Endothelial cell of coronary artery (primary cell): ENCODE measurements at places on chromosomes 5 and 9. TPM values are rescaled to one million over a fixed set of nuclear protein-coding genes. Genes with fewer than 3 reads are reported as not detected.

Gene ADAMTSL2
- 0.75 TPM in 1 of 2 replicates, not detected in the other for total RNA-seq

Gene MEGF10
- total RNA-seq: 0.09 and 0.36 TPM in 2 replicates

Gene SPATA31A7
- total RNA-seq: not detected in 2 replicates

Gene NEURL1B
- 0.36 and 0.94 TPM in 2 replicates for total RNA-seq

Gene PPP3R2
- total RNA-seq: not detected in 2 replicates
